ENCODE measurements at places on chromosomes 1 and 21. TPM values are rescaled to one million over a fixed set of nuclear protein-coding genes. Genes with fewer than 3 reads are reported as not detected.

DNA sequence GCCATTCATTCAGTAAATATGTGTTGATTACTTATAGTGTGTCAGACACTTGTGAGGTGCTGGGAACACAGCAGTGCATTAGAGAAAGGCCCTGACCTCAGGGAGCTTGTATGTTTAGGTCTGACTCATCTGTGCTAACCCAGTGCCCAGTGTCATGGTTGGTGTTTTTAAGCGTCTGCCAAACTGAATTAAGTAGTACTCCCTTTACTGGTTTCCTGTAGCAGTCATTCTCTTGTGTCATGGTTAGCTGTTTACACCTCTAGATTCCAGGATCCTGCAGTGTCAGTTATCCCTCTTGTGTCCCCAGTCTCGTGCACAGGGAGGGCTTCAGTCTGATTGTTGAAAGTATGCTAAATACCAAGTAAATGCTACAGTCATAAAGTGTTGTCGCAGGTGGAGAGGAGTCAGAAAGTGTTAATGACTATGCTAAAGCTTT, 14.2 kb downstream of the UCK2 start:
- peak overlapping the region; percentile 47 for H3K27ac ChIP-seq
- H3K4me1 ChIP-seq, result peaks cover 12% of the 10 kb centered on the region
- H3K27me3 ChIP-seq, result no peaks in the 10 kb centered on the region
- no peaks in the 10 kb centered on the region for H3K36me3 ChIP-seq
- DNase-seq, result no peak

GRCh38 chr1:81801651-81802456, 1.1 kb downstream of the ADGRL2 start:
- H3K4me1 ChIP-seq, result peaks cover 2% of the 10 kb centered on the region
- peak overlapping the region; percentile 75 for H3K4me3 ChIP-seq
- peak overlapping the region; percentile 95 for H3K27ac ChIP-seq

Gene CD1B
- total RNA-seq, result not detected

Gene NHLH1
- 0.18 TPM for total RNA-seq

- no peaks in the 10 kb centered on the region for H3K27me3 ChIP-seq
- no peak overlapping the region for H3K4me3 ChIP-seq
- H3K36me3 ChIP-seq, result no peaks in the 10 kb centered on the region
- no peak overlapping the region for H3K27ac ChIP-seq
- no peak for DNase-seq
- H3K4me1 ChIP-seq, result peaks cover 14% of the 10 kb centered on the region
These were observed 254.2 kb downstream of the OLFM3 start for GRCh38 chr1:101742509-101742908.

DNA sequence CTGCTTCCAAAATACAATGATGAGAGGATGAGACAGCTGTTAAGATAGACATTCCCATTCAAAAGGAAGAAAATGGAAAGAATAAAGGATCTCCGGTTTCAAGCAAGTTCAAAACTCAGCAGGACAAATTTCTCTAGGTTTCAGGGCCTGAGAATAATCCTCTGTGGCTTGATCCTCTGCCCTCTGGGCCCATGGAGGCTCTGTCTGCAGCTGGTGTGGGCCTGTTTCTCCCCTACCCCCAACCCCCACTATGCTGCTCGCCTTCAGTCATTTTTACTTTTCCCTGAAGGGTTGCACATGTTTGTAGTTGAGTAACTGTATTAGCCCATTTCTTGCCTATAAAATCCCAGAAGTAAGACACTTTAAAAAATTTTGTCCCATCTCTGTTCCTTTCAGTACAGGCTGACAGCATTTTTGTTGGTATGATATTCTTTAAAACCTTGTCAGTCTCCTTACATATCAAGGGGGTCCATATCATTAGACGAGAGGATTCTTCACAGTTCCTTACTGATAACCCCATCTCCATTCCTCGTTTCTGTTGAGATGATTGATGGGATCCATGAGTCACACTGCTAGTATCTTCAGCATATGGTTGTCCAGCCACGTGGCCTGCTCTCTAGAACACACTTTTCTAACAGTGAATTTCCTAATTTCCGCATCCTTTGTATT, 10.5 kb downstream of the ZMYM4 start:
- no peaks in the 10 kb centered on the region for H3K27me3 ChIP-seq
- DNase-seq, result no peak
- peaks cover 2% of the 10 kb centered on the region for H3K36me3 ChIP-seq
- H3K27ac ChIP-seq, result no peak overlapping the region
- no peaks in the 10 kb centered on the region for H3K4me1 ChIP-seq

DNA sequence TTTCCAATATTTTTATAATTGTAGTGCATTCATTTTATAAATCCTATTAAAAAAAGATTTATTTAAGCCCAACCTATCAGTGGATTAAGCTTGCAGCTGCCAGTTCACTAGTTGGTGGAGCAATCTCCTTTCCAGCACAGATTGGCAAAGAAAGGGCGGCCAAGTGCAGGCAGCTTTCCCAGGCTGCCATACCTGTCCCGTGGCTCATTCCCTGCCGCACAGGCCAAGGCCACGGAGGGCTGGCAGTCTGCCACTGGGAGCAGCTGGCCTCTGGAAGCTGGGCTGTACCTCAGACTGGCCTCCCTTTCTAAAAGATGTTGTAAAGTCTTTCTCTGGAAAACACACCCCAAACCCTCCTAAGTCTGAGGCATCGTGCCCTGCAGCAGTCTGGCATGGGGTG, 74.2 kb downstream of the SIM2 start:
- H3K4me3 ChIP-seq, result no peak overlapping the region
- no peak for DNase-seq
- H3K27me3 ChIP-seq, result no peaks in the 10 kb centered on the region
- peaks cover 5% of the 10 kb centered on the region for H3K4me1 ChIP-seq
- peak overlapping the region; percentile 26 for H3K27ac ChIP-seq
- no peaks in the 10 kb centered on the region for H3K36me3 ChIP-seq

DNA sequence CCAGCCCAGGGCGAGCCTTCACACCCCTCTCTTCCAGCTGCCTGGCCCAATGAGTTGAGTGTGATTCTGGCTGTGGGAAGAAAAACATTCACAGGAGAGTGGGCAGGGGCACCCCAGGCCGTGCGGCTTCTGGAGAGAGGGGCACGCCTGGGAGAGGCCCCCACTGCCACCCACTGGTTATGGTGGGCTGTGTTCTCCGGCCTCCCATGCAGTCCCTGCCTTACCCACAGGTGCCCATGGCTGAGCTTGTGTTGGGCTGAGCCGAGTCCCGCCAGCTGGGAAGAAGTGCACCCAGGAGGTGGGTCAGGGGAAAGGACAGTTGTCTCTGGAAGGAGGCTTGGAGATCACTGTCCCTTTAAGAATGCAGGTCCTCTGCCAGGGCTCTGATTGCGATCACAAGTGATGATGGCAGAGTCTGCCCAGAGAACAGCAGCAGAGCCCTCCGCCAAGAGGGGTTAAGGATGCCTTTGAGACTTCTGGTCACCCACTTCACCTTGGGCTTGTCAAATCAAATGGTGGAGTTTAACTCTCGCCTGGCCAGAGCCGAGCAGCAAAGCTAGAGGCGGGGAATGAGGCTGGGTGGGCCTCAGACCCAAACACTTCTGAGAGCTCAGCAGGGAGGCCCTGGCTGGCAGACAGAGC, 124.7 kb upstream of the ARHGEF16 start:
- no peaks in the 10 kb centered on the region for H3K4me1 ChIP-seq
- no peak overlapping the region for H3K27ac ChIP-seq
- H3K27me3 ChIP-seq, result no peaks in the 10 kb centered on the region
- DNase-seq, result no peak
- H3K4me3 ChIP-seq, result no peak overlapping the region

GRCh38 chr1:168613038-168613451, 36.6 kb downstream of the XCL1 start:
- H3K4me1 ChIP-seq, result peaks cover 4% of the 10 kb centered on the region
- no peak overlapping the region for H3K4me3 ChIP-seq
- DNase-seq, result no peak
- H3K27me3 ChIP-seq, result no peaks in the 10 kb centered on the region
- no peaks in the 10 kb centered on the region for H3K36me3 ChIP-seq

GRCh38 chr21:38498057-38498833, at the start of gene ERG:
TSS of gene ERG (minus strand) at chr21:38498477. CDS start at chr21:38498380, 97 bp downstream.
- no peaks in the 10 kb centered on the region for H3K4me1 ChIP-seq
- no peaks in the 10 kb centered on the region for H3K27me3 ChIP-seq
- no peaks in the 10 kb centered on the region for H3K36me3 ChIP-seq
- peak within 1 kb of the TSS; percentile 24 for H3K4me3 ChIP-seq
- DNase-seq, result no peak

- peak overlapping the region; percentile 69 for H3K4me3 ChIP-seq
- peak; percentile 37 for DNase-seq
- H3K36me3 ChIP-seq, result no peaks in the 10 kb centered on the region
- no peaks in the 10 kb centered on the region for H3K27me3 ChIP-seq
- H3K27ac ChIP-seq, result peak overlapping the region; percentile 89
These were observed 627 bp downstream of the ADARB1 start for GRCh38 chr21:45074818-45075595.

DNA sequence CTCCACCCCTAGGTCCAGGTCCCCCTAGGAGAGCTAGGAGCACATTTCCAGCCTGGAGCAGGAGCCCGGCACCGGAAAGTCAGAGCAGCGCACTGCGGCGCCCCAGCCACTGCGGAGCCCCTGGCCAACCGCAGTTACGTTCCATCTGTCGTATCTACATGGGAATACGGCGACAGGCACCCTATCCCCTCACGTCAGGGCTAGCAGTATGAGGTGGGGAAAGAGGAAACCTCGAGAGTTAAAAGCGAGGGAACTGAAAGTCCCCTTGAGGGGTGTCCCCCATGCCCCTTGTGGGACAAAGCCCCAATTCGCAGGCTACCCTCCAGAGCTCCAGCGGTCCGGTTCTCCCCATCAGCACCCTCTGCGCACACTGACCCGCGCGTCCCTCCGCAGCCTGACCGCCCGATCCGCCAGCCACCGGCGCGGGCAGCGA, 995 bp downstream of the COLGALT2 start:
- H3K27me3 ChIP-seq, result peaks cover 15% of the 10 kb centered on the region
- no peak overlapping the region for H3K27ac ChIP-seq
- peak overlapping the region; percentile 54 for H3K4me3 ChIP-seq
- peak; percentile 36 for DNase-seq

DNA sequence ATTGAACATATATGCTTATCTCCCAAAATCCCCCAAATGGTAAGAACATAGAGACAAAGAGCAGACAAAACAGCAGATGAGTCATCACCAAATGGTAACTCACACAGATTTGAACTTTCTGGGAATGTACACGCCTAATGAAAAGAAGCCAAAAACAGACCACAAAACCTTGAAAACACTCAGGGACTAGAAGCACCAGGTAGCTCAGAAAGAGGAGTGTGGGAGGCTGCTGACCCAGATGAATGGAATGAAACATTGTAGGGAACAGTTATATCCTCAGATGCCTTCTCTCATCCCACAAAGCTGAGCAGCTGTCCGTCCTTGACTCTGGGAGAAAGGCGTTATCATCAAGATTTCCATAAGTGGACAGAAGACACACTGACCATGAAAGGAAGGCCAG, 307.0 kb upstream of the USP25 start:
- no peaks in the 10 kb centered on the region for H3K36me3 ChIP-seq
- no peaks in the 10 kb centered on the region for H3K27me3 ChIP-seq
- no peak for DNase-seq
- no peaks in the 10 kb centered on the region for H3K4me1 ChIP-seq
- no peak overlapping the region for H3K4me3 ChIP-seq

Gene SERINC2
- 55.4 TPM for total RNA-seq

Gene S100A2
- 1.1 TPM for total RNA-seq

Gene SDF4
- total RNA-seq, result 189 TPM

DNA sequence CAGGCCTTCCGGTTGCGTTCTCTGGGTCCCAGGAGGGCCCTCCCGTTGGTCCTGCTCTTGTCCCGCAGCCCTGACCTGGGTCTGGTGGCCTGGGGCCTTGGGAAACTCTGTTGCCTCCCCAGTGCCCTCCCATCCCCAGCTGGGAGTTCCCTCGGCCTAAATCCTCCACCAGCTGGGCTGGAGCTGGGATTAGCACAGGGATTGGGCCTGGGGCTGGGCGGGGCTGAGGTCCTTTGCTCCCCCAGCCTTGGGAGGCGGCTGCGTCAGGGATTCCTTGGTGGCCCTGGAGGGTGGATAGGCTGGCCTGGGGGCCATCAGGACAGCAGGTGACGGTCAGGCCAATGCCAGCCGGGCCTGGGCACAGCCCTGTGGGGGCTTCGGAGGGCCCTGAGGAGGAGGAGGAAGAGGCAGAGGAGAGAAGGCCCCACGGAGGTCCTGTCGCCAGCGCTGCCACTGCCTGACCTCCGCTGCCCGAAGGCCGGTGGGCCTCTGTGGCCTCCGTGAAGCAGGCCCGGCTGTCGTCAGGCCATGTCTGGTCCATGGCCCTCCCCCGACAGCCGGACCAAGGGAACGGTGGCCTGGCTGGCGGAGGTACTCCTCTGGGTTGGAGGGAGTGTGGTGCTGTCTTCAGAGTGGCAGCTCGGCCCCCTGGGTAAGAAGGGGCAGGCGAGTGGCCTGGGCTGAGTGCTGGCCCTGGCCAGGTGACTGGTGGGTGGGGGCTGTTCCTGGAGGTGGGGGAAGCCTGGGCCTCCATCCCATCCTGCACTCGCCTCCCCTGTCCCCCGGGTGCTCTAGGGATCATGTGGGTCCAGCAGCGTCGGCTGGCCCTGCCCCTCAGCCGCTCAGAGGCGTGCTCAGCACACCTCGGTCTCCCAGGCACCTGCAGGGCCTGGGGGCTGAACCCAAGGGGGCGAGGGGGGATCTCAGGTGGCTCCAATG, at the start of gene PLCH2:
Gene PLCH2 (plus strand): TSS at position 229 of the 939 bp plus-strand sequence. CDS start 300 bp downstream, at position 529.
- H3K4me3 ChIP-seq, result no peak within 1 kb of the TSS
- no peaks in the 10 kb centered on the region for H3K4me1 ChIP-seq
- no peaks in the 10 kb centered on the region for H3K27me3 ChIP-seq
- no peaks in the 10 kb centered on the region for H3K36me3 ChIP-seq

Gene MPL
- total RNA-seq, result 0.63 TPM

DNA sequence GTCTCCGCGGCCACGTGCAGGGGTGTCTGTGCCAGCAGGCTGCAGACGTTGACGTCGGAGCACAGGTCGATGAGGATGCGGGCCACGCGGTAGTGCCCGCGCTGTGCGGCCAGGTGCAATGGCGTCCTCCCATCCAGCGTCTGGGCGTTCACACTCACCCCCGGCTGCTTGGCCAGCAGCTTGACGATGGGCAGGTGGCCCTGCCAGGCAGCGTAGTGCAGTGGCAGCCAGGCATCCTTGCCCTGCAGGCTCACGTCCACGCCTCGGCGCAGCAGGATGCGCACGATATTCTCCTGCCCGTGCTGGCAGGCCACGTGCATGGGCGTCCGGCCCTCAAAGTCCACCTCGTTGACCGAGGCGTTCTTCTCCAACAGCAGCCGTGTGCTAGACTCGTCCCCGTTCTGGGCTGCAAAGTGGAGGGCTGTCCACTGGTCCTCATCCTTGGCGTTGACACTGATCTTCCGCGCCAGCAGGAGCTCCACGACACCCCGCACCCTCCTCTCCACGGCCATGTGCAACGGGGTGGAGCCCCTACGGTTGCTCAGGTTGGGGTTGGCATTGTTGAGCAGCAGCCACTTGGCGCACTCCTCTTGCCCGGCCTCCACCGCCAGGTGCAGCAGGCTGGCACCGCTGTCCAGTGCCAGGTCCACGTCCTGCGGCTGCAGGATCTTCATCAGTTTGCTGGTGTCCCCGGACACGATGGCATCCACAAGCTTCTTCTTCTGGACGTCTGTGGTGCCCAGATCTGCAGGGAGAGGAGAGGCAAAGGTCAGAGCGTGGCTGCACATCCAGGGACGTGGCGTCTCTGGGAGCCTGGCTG, 25.4 kb downstream of the RIPK4 start:
- no peak overlapping the region for H3K4me3 ChIP-seq
- H3K27me3 ChIP-seq, result no peaks in the 10 kb centered on the region
- no peak for DNase-seq
- H3K4me1 ChIP-seq, result peaks cover 3% of the 10 kb centered on the region
- H3K36me3 ChIP-seq, result peaks cover 11% of the 10 kb centered on the region
- no peak overlapping the region for H3K27ac ChIP-seq

Gene U2AF1
- 61.3 TPM for total RNA-seq

Gene SH2D1B
- total RNA-seq, result 0.61 TPM

- no peak overlapping the region for H3K27ac ChIP-seq
- no peaks in the 10 kb centered on the region for H3K4me1 ChIP-seq
- H3K27me3 ChIP-seq, result no peaks in the 10 kb centered on the region
- no peak for DNase-seq
These were observed 85.9 kb downstream of the NAV1 start for GRCh38 chr1:201624741-201625225.

All from lung (tissue), 17 donors.